ENCODE measurements at places on chromosomes 4 and X.

- no peaks in the 10 kb centered on the region for H3K36me3 ChIP-seq
- H3K27me3 ChIP-seq: no peaks in the 10 kb centered on the region
- no peak for DNase-seq
- no peak overlapping the region for H3K4me3 ChIP-seq
Observed at GRCh38 chrX:18410038-18410437, 15.4 kb upstream of the CDKL5 start.

DNA sequence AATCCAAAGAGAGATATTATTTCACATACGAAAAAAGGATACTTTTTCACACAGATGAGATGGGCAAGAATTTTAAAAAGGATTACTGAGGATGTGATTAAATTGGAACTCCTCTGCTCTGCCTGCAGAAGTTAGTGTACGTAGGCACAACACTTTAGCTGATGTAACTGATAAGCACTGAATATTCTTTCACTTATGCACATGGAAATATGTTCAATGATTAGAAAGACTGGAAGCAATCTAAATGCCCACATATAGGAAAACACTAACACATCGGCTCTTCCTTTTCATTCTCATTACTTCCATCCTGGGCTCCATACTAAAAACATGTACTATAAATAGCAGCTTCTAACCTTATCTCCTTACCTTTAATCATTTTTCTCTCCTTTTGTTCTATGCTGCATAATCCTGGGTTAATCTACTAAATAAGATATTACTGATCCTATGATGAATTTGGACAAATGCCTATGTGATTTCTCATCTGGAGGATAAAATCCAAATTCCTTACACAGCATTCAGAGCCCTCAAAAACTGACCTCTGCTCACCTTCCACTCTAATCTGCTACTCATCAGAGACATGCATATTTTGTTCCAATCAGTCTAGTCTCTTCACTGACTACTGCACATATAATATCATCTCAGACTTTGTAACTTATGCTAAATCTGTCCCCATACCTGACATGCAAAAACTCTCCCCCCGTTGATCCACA, 197.8 kb downstream of the PDGFC start:
- H3K27ac ChIP-seq: no peak overlapping the region
- H3K27me3 ChIP-seq: no peaks in the 10 kb centered on the region
- DNase-seq: no peak
- H3K4me3 ChIP-seq: no peak overlapping the region
- H3K4me1 ChIP-seq: no peaks in the 10 kb centered on the region
- no peaks in the 10 kb centered on the region for H3K36me3 ChIP-seq

- no peak overlapping the region for H3K4me3 ChIP-seq
- H3K4me1 ChIP-seq: no peaks in the 10 kb centered on the region
- DNase-seq: no peak
- H3K27me3 ChIP-seq: no peaks in the 10 kb centered on the region
- H3K27ac ChIP-seq: no peak overlapping the region
Observed at GRCh38 chrX:50698944-50699343, 115.0 kb downstream of the SHROOM4 start.

DNA sequence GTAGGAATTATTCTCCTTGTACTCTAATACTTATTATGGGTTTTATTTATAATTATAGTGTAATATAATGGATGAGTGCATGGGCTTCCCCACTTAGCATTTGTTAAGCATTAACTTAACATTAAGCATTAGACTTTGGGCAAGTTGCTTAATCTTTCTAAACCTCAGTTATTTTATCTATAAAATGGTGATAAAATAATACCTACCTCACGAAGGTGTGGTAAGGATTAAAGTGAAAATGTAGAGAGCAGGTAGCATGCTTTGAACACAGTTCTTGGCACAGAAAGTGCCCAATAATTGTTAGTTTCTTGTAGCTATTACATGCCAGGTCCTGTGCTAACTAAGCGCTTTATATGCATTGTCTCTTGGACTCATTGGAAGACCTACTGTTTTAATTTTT, 2.6 kb downstream of the MSMO1 start:
- peaks cover 25% of the 10 kb centered on the region for H3K4me1 ChIP-seq
- H3K27ac ChIP-seq: no peak overlapping the region
- H3K36me3 ChIP-seq: peaks cover 13% of the 10 kb centered on the region

GRCh38 chr4:2696423-2696822, 59.7 kb downstream of the TNIP2 start:
- DNase-seq: peak; percentile 96
- H3K36me3 ChIP-seq: 0 out of 2 replicates have a peak, but pooled peaks cover 3% of the 10 kb centered on the region
- no peaks in the 10 kb centered on the region for H3K27me3 ChIP-seq
- H3K27ac ChIP-seq: peak overlapping the region; percentile 80
- H3K4me3 ChIP-seq: no peak overlapping the region

DNA sequence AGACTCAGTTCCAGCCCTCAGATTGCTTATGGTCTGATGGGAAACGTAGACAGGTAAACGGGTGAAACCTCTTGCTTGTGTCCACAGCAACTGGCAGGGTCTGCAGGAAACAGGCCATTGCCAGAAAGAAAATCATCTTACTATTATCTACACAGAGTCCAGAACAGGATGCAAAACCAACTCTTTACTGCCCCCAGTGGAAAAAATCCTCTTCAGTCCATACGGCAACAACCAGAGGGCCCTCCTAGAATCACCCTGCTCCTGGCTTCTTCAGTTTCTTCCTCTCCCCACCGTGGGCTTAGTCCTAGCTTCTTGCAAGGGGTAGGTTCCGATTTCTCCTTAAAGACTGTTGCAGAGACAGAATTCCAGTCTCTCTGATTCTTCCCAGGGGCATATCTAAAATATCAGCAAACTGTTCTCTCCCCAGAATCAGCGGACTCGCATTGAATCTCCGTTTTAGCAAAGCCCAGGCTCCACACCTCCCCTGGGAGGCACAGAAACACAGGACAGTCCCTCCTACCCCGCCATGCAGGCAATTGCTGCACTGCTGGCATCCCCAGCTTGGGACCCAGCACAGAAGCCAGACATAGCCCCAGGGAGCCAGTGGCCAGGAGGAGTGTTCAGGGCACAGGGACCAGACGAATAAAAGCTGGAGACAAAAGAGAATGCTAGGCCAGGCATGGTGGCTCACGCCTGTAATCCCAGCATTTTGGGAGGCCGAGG, 41.0 kb upstream of the SH3RF1 start:
- no peaks in the 10 kb centered on the region for H3K27me3 ChIP-seq
- H3K4me1 ChIP-seq: no peaks in the 10 kb centered on the region
- H3K4me3 ChIP-seq: no peak overlapping the region
- no peak overlapping the region for H3K27ac ChIP-seq
- H3K36me3 ChIP-seq: no peaks in the 10 kb centered on the region

- DNase-seq: no peak
- no peak overlapping the region for H3K27ac ChIP-seq
- H3K4me1 ChIP-seq: no peaks in the 10 kb centered on the region
- H3K36me3 ChIP-seq: no peaks in the 10 kb centered on the region
- H3K4me3 ChIP-seq: no peak overlapping the region
Observed at GRCh38 chrX:50067435-50068284, 133.1 kb downstream of the AKAP4 start.

DNA sequence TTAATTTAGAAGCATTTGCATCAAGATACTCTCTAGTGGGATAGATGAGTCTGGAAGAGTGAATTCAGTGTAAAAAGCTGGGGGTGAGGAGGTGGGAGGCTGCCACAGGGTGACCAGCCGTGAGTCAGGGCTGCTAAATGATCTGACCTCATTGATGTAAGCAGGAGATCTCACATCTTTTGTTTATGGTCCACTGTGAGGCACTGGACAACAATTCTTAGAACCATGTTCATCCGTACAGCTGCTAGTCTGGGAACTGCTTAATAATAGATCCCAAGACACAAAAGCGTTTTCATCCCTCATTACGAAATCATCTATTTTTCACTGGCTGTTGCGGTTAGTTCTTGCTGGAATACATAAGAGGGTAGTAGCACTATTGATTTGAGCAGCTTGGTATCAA, 14.1 kb downstream of the KLF3 start:
- H3K36me3 ChIP-seq: no peaks in the 10 kb centered on the region
- H3K27me3 ChIP-seq: no peaks in the 10 kb centered on the region
- H3K4me3 ChIP-seq: no peak overlapping the region
- DNase-seq: no peak
- H3K4me1 ChIP-seq: peaks cover 27% of the 10 kb centered on the region

DNA sequence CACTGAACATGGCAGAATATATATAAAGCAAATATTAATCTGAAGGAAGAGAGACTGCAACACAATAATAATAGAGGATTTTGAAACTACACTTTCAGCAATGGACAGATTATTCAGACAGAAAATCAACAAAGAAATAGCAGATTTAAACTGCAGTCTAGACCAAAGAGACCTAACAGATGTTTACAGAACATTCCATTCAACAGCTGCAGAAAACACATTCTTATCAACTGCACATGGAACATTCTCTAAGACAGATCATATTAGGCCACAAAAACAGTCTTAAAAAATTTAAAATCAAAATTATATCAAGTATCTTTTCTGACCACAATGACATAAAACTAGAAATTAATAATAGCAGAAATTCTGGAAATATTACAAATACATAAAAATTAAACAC, 27.1 kb downstream of the CENPE start:
- H3K4me3 ChIP-seq: no peak overlapping the region
- H3K27me3 ChIP-seq: no peaks in the 10 kb centered on the region
- DNase-seq: no peak
- H3K36me3 ChIP-seq: peaks cover 8% of the 10 kb centered on the region
- H3K4me1 ChIP-seq: no peaks in the 10 kb centered on the region

- H3K27ac ChIP-seq: no peak overlapping the region
- H3K27me3 ChIP-seq: no peaks in the 10 kb centered on the region
- no peaks in the 10 kb centered on the region for H3K36me3 ChIP-seq
- H3K4me3 ChIP-seq: no peak overlapping the region
Observed at GRCh38 chr4:168220893-168221292, 97.7 kb downstream of the DDX60 start.

DNA sequence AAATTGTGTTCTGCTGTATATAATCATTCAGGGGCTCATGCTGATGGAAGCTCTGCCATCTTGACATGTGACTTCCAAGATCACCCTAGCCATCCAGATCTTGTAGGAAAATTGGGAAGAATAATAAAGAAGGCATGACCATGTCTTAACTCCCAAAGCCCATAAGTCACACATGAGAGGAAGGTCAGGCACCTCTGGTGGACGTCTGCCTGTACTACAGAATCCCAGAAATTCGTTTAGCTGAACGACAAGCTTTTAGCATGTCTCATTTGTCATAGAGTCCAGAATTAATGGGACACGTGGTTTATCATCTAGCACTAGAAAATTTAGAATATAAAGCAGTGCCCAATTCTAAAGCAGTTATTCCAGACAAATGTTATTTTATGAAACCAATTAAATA, 212.7 kb downstream of the CENPC start:
- H3K4me1 ChIP-seq: no peaks in the 10 kb centered on the region
- H3K36me3 ChIP-seq: no peaks in the 10 kb centered on the region
- peak; percentile 10 for DNase-seq
- no peak overlapping the region for H3K4me3 ChIP-seq

DNA sequence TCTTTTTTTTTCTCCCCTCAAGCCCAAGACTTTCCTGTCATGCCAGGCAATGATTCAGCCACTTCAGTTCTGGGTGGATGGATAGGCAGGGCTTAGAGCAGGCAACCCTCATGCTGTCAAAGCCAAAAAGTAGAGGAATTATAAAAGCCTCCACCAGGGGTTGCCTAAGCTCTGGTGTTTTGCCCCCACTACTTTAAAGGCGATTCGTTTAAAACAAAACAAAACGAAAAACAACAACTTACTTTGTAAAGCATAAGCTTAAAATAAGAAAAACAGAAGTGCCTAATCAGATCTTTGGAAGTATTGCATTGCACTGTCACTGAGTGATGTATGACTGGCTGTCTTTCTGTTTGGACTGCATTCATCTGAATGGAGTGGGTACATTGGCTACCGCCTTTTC, 5.3 kb upstream of the IDS start:
- H3K4me3 ChIP-seq: no peak overlapping the region
- no peak for DNase-seq
- H3K27ac ChIP-seq: no peak overlapping the region
- peaks cover 10% of the 10 kb centered on the region for H3K4me1 ChIP-seq

- peak; percentile 73 for DNase-seq
- H3K27ac ChIP-seq: no peak overlapping the region
- H3K27me3 ChIP-seq: no peaks in the 10 kb centered on the region
- H3K36me3 ChIP-seq: no peaks in the 10 kb centered on the region
Observed at GRCh38 chr4:148376151-148376550, 66.1 kb downstream of the NR3C2 start.

GRCh38 chrX:108331126-108331909, 106.9 kb downstream of the COL4A6 start:
- H3K27ac ChIP-seq: peak overlapping the region; percentile 60
- peaks cover 16% of the 10 kb centered on the region for H3K4me1 ChIP-seq
- no peaks in the 10 kb centered on the region for H3K36me3 ChIP-seq
- no peak for DNase-seq

GRCh38 chr4:83629945-83630721, 94.2 kb downstream of the GPAT3 start:
- no peaks in the 10 kb centered on the region for H3K4me1 ChIP-seq
- no peak overlapping the region for H3K4me3 ChIP-seq
- H3K36me3 ChIP-seq: no peaks in the 10 kb centered on the region
- no peaks in the 10 kb centered on the region for H3K27me3 ChIP-seq
- no peak for DNase-seq
- no peak overlapping the region for H3K27ac ChIP-seq
